Liver (tissue), 10 donors: ENCODE measurements at places on chromosomes 16 and 17. TPM values are rescaled to one million over a fixed set of nuclear protein-coding genes. Genes with fewer than 3 reads are reported as not detected.

GRCh38 chr17:382644-383533, 30.3 kb upstream of the RPH3AL start:
- DNase-seq = no peak

DNA sequence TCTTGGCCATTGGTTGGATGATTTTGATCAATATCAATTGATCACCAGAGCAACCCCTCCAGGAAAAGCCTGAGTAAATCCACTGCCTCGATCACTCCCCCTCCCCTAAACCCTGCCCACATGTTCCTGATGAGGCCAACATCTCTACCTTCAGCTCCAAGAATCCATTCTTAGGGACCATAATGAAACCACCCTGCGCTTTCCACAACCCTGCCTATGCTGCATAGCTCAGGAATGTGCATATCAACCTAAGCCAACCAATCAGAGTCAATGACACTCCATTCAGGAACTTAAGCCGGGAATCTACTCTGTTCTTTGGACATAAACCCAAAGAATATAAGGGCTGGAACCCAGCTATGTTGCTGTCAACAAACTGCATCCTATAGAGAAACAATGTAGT, 86.3 kb downstream of the MYH11 start:
- DNase-seq = no peak

- DNase-seq = no peak
Measured at GRCh38 chr16:4994719-4995434, 36.7 kb downstream of the SEC14L5 start.

DNA sequence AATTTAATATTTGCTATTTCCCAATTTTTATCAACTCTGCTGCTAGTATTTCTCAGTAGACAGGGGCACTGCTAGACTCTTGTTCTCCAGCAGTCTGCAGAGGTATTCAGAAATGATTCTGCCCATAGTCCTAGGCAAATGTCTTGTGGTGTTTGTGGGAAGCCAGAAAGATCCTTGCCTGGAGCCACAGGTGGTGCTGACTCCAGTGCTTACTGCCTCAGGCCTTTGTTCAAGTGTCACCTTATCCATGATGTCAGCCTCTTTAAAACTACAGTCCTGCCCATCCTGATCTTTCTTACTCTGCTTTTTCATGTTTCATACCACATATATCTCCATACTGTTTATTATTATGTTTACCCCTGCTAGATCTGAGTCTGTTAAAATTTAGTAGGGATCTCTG, 26.5 kb downstream of the ZSWIM7 start:
- DNase-seq = no peak

DNA sequence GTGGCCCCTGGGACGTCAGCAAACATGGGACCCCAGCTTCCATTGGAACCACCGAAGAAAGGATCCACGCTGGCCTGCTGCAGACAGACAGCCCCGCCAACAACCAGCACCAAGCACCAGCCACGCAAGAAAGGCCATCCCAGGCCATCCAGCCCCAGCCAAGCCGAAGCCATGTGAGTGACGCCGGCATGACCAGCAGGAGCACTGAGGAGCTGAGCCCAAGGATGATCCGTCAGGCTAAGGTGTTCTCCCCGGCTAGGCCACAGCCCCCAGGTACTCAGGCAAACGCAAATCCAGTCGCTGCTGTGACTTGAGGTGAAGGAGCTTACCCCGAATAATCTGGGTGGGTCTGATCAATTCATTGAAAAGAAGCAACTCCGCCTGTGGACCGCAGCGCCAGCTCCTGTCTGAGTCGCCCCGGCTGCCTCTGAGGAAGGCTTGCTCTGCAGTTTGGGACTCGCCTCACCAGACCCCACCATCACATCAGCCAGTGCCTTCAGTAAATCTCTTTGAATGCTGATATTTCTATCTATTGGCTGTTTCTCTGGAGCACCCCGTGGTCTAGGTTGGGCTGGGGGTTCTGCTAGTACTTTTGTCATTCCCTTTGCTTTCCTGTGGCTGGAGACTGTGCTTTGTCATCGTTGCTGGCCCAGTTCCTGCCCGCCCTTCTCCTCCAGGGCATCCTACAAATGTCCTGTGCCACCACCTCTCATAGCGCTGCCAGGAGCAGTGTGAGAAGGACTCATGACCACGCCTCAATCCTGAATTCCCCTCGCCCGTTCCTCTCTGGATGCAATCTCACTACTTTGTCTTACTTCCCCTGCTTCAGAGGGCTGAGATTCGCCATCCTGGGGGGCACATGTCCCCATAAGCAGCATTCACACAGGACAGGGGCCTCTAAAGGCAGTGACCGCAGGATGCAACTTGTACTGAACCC, 8.1 kb upstream of the CBX2 start:
- DNase-seq = no peak

- peak; percentile 42 for DNase-seq
Measured at GRCh38 chr17:45050481-45051059, 862 bp downstream of the DCAKD start.

Gene CHAD
- total RNA-seq = 1.8 TPM

DNA sequence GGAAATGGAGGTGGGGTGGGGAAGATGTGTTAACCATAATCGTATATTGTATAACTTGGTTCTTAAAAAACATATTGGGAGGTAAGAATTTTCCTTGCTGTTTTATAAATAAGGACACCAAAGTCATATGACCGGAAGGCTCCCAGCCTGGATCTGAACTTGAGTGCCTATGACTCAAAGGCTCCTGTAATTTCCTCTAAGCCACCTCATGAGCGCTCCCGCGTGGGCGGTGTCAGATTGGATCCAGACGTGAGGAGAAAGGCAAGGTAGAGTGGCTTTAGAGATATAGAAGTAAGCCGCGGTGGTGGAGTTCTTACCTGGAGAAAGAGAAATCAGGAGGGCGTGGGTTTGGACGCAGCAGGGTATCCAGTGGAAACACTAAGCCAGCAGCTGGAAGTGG, 196.2 kb upstream of the NLRP1 start:
- DNase-seq = no peak

DNA sequence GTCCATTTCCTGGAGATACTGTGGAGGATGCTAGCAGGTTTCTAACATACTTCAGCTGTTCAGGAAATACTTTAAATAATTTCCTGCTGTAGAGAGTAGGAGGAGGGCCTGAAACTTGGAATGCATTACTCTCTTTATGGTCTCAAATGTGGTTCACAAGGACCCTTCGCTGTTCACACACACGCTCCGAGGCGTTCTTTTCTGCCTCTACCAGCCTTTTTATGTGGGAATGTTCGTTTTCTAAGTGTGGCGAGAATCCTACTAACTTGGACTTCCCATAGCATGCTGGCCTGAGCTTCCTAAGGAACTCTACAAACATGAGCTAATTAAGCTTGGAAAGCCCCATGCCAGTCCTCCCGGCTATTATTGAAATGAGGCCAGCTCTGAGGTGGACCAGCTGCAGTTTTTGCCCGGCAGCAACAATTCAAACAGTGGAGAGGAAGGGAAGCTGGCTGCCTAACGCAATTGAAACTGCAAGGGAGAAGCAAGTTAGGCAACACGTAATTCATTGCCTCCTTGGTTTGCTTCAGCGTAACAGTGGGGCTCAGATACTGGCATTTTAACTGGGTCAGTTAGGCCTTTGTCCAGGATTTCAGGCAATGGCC, 18.9 kb downstream of the KPNA2 start:
- no peak for DNase-seq

GRCh38 chr17:16909472-16910246, 62.3 kb downstream of the TNFRSF13B start:
- DNase-seq = no peak

GRCh38 chr16:74862743-74863244, 88.2 kb upstream of the FA2H start:
- DNase-seq = no peak

GRCh38 chr17:21817791-21818364, 125.6 kb downstream of the KCNJ18 start:
- no peak for DNase-seq

Gene PDE6G
- 1.2 TPM for total RNA-seq

Gene GJD3
- 0.59 TPM for total RNA-seq

Gene TNFSF12
- 4.2 TPM for total RNA-seq

Gene NXPH3
- 0.17 TPM for total RNA-seq

- no peak for DNase-seq
Measured at GRCh38 chr16:86508947-86509758, 1.2 kb upstream of the FOXF1 start.

Gene NACA2
- total RNA-seq = not detected

GRCh38 chr17:37824534-37825485, 80.0 kb upstream of the HNF1B start:
- no peak for DNase-seq

GRCh38 chr17:250487-251300, 69.2 kb upstream of the DOC2B start:
- DNase-seq = no peak

Gene KRT36
- not detected for total RNA-seq

DNA sequence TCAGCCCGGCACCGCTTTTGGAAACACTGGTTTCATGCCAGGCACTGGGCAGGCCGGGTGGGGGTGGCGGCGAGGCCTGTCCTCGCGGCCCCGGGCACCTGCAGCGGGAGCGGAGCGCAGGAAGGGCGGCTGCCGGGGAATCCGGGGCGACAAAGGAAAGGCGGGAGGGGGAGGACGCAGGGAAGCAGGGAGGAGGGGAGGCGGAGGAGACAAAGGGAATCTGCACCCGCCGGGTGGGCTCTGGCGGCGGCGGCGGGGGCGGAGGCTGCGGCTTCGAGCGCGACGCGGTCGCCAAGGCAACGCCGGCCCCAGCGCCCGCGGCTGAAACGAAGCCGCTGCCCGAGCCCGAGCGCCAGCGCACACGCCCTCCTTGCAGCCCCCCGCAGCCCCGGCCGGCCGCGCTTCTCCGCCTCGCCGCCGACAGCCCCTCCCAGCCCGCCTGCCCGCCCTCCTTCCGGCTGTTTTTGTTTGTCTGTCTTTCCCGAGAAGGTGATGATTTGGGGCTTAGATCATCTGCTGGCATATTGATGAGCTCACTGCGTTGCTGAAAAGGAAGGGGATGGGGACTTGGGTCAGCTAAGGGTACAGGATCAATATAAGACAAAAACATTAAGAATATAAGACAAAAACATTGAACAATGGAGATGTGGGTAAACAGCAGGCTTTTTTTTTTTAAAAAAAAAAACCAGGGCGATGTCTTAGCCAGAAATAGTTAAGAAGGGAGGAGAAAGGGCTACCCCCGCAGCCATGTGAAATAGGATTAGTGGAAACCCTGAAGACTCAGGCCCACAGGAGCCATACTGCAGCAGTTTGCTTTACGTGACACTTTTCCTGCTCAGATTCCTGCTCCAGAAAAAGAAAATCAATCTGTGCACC, 32.7 kb downstream of the CDK5R1 start:
- DNase-seq = no peak

- DNase-seq = no peak
Measured at GRCh38 chr17:44956998-44957981, 9.7 kb upstream of the KIF18B start.
